Caki2 (cell line): ENCODE measurements at places on chromosomes 16 and 17. TPM values are rescaled to one million over a fixed set of nuclear protein-coding genes. Genes with fewer than 3 reads are reported as not detected.

DNA sequence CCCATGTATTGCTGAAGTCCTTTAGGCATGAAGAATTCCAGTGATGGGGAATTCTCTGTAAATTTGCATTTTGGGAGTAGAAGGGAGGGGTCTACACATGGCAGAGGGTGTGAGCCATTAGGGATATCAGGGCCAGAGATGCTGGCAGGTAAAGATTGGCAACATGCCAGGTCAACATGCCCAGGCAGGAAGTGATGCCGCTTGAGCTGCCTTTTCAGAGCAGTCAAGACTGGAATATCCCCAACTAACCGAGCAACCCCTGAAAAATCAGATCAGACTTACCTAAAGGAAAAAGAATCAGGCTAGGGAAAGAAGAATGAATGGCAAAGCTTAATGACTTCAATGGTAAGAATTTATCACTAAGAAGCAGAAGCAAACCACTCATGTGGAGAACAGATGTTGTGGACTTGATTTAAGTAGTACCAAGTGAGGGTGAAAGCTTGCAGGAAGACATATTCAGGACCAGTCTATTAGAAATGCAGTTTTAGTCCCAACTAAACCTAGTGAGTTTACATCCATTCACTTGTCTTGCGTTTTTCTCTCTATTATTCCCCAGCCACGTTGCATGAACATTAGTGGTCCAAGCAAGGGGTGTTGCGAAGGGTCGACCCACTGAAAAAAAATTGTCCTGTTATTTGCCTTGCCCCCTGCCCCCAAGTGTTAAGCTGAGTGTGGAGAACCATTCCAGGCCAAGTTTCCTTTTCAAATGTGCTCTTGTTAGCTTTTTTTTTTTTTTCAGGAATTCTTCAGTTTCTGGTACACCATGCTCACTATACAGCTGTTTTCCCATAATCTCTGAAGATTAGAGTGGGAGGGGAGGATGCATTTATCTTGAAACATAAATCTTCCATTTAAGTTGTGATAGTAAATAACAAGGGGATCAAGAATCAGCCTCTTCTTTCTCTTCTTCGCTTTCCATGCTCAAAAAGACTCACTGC lies 105.2 kb downstream of the ABCA8 start:
- DNase-seq = no peak

The ORAI3 gene
- total RNA-seq = 82.7 and 96.5 TPM in 2 replicates

DNA sequence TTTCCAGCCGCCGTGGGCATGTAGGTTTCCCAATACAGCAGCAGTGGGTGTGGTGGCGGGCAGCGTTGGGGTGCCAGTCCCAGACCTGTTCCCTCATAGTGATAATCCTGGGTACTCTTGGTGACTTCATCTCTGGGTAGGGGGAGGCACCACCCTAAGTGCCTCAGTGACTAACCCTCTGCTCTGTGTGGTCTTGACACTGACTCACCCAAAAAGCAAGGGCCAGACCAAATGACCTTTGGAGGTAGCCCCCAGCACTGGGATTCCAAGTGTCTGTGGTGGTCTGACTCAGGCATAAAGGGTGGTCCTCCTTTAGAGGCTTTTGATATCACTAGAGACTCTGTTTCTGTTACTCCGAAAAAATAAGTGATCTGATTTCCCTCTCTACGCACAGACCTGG lies 908 bp downstream of the CALB2 start:
- no peak for DNase-seq

DNA sequence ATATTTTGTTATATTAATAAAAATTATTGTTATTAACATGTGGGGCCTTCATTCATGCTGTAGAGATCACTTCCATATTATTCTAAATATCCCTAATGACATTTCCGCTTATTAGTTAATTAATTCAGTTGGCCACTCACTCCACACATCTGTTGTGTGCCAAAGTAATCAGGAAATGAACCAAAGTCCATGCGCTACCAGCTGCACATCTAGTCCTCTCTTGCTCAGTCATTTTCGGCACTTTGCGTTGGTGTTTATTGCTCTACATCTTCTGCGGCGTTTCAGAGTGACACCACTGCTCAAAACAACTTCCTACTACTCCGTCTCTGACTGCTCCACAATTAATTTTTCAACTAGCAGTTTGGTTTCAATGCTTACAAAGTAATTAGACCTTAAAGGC lies 101.4 kb upstream of the ZFHX3 start:
- no peak for DNase-seq

DNA sequence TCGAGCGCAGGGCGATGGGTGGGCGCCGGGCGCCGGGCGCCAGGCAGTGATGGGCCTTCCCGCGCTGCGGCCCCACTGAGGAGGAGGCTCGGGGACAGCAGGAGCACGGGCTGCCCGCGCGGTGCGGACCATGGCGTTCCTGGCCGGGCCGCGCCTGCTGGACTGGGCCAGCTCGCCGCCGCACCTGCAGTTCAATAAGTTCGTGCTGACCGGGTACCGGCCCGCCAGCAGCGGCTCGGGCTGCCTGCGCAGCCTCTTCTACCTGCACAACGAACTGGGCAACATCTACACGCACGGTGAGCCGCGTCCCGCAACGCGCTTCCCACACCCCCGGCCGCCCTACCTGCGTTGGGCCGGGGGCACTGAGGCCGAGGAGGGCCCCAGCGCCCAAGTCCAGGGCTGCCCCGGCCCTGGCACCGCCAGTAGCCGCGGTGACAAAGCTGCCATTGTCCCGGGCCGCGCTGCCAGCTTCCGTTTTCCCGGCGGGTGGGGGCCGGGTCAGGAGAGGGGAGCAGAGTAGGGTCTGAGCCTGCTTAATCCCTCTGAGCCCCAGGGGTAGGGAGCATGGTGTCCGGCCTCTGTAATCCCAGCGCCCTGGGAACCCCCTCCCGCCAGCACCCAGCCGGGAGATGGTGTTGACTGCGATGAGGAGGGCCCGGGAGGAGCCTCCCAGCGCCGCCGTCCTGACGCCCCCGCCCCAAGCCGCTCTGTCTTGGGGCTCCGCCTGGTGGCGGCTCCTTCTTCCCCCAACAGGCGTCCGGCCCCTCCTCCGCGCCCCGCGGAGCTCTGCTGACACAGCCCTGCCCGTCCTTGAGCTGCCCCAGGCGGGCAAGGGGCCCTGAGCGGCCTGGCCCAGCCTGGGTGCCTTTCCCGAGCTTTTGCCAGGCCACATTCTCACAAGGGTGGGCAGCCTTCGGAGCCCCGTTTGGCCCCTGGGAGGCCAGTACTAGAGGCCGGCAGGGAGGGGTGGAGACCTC lies 685 bp downstream of the PAQR4 start:
- DNase-seq = peak; percentile 71

DNA sequence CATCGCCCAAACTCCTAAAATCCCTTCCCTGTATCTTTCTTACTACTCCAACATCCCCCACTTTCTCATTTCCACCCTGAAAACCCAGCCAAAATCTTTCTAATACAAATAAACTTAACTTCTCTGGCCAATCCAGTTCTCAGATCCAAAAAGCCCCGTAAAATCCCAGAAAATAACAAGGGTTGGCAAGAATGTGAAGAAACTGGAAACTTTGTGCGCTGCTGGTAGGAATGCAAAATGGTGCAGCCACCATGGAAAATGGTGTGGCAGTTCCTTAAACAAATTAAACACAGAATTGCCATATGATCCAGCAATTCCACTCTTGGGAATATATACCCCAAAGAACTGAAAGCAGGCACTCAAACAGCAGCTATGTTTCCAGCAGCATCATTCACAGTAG lies 24.1 kb downstream of the LRRC75A start:
- DNase-seq = no peak

DNA sequence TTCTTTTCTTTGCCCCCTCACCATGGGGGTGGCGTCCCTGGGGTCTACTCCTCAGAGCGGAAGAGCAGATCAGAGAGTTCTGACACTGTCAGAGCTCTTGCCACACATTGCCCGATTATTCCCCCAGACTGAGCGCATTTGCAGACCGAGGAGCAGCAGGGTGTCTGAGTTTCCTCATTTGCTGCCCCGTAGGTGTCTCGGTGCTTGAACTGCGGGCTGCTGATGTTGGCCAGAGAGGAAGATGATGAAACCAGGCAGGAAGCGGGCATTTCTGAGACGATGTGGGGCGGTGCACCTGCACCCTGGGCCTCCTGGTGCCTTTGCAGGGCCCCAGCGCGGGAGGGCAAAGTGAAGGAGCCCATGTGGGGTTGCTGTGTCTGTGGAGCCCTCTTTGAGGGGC lies 55.2 kb downstream of the ARSG start:
- DNase-seq = no peak

DNA sequence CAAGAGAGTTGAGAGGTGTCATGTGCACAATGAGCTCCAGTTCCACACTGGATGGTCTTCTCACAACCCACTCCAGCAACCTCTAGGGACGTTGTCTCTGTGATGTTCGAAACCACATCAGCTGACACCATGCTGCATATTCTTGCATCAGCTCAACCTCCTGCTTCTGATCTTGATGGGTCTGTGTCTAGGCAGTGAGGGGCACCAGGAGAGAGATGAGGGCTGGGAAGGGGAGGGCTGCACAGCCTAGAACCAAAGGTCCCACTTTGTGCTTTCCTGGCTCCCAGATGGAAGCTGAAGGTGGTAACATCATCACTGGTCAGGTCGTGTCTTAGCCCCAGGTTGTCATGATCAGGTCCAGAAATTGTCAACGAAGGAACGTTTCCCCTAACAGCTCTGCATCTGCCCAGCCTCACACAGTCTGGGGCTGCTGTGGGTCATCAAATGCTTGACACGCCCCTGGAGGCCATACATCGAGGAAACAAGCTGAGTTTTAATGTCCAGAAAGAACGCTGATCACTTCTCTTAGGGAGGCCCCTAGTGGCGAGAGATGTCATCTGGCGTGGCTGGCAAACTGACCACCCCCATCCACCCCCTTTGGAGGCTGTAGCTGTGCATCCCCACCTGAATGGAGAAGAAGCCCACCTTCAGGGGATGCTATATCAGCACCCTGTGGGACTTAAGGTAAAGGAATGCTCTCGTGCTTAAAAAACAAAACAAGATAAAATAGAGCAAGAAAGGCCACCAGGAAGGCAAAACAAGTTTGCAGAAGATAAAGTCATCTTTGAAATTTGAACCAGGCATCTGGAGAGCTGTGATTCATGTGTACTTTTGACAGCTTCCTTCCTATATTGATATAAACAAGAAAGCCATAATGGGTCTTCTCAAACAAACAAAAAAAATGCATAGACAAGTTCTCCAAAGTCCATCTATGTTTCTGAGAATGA lies 58.3 kb downstream of the WIPI1 start:
- DNase-seq = peak; percentile 47

The FOXJ1 gene
- 1.7 TPM in 1 of 2 replicates, not detected in the other for total RNA-seq
